Posterior cingulate gyrus (tissue), 11 donors: ENCODE measurements at places on chromosomes 7 and 10.

DNA sequence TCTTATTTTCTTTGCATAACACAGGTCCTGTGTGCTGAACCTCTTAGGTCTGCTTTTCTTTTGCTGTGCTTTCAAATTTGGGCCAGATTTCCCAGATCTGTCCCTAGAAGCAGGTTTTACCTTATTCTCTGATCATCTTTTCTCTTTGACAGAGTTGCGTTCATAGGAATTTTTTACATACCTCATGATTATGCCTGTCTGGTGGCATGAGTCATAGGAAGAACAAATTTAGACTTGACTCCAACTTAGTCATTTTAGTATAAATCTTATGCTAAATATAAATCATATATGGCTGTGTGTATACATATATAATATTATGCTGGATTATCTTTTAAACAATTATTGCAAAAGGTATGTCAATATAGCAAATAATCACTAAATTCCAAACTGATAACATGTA is 1038.9 kb downstream of the GRM8 start:
- no peak for DNase-seq

- no peak for DNase-seq
These were observed 51.4 kb downstream of the CXCL12 start for GRCh38 chr10:44333511-44333910.

GRCh38 chr10:127992376-127992775 is 85.5 kb downstream of the PTPRE start:
- DNase-seq = no peak

DNA sequence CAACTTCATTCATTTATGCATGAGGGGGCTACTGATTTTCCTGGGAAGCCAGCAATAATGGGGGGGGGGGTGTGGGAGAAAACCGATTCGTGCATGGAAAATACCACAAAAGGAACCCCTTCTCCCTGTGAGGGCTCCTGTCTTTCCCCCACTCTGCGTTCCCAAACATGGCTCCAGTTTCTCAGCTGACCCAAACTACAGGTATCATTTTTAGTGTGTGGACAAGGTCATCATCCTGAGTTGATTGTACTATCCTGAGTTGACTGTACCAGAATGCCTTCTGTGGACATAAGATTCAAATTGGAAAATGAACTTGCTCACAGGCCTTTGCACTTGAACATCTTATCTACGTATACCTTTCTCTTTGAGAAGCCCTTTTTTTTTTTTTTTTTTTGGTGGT is 49.9 kb downstream of the ZRANB1 start:
- no peak for DNase-seq

DNA sequence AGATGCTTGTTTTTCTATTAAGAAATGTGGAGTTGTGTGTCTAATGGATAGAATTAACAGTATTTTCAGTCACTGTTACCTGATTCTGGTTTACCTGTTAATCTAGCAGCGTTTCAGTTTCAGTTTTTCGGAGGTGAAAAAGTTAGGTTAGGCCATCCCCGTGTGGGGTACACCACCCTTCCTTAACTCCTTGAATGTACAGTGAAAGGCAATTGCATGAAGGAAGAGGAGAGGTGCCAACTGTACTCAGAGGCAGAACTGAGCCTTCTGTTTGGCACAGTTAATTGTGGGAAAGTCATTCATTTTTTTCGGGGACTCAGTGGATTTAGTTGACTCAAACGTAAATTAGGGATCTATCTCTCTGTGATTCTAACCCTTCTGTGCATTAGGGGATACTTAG is 35.5 kb downstream of the RPA3 start:
- DNase-seq = no peak
